ENCODE measurements at places on chromosomes 4 and X. TPM values are rescaled to one million over a fixed set of nuclear protein-coding genes. Genes with fewer than 3 reads are reported as not detected.

- no peak overlapping the region for H3K4me3 ChIP-seq
- H3K36me3 ChIP-seq = no peaks in the 10 kb centered on the region
- no peak for DNase-seq
- no peak overlapping the region for H3K27ac ChIP-seq
- H3K27me3 ChIP-seq = no peaks in the 10 kb centered on the region
Observed at GRCh38 chrX:140354431-140355120, 150.3 kb downstream of the SOX3 start.

GRCh38 chr4:48462363-48462762 is 20.8 kb upstream of the SLC10A4 start:
- H3K27me3 ChIP-seq = no peaks in the 10 kb centered on the region
- DNase-seq = no peak
- no peaks in the 10 kb centered on the region for H3K36me3 ChIP-seq
- no peaks in the 10 kb centered on the region for H3K4me1 ChIP-seq

The MOB1B gene
- total RNA-seq = 11.0 TPM

- no peak overlapping the region for H3K27ac ChIP-seq
- no peaks in the 10 kb centered on the region for H3K4me1 ChIP-seq
- DNase-seq = no peak
- H3K36me3 ChIP-seq = no peaks in the 10 kb centered on the region
Observed at GRCh38 chr4:41359422-41359775, 102.7 kb downstream of the UCHL1 start.

DNA sequence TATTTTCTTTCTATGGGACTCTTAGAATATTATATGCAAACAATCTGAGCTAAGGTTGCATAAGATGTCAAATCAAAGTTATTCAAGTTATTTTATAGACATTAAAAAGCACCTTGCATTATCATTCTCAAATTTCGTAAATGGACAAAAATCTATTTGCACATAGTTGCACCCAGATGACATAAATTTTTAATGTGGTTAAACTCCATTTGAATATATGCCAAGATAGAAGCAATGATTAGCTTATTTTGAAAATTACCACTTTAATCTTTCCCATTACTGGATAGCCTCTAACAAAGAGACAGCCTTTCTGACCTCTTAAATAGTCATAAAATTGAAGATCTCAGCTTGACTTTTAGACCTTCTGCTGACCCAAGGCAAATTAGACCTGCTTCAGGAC is 386.8 kb downstream of the RAPGEF2 start:
- H3K4me1 ChIP-seq = no peaks in the 10 kb centered on the region
- no peak overlapping the region for H3K27ac ChIP-seq
- DNase-seq = no peak
- no peaks in the 10 kb centered on the region for H3K27me3 ChIP-seq

DNA sequence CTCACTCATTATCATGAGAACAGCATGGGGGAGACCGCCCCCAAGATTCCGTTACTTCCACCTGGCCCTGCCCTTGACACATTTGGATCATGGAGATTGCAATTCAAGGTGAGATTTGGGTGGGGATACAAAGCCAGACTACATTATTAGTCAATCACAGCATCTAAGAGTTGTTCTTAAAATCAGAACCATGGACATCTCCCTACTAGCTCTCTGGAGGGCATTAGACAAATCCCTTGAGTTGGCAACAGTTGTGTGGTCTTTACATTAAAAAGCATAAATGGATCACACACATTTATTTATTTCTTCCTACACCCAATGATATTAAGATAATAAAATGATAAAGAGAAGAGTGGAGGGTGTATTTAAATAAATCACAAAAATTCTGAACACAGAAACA is 262.8 kb upstream of the VCX start:
- DNase-seq = no peak
- H3K27me3 ChIP-seq = no peaks in the 10 kb centered on the region
- H3K27ac ChIP-seq = no peak overlapping the region
- no peaks in the 10 kb centered on the region for H3K36me3 ChIP-seq
- H3K4me1 ChIP-seq = no peaks in the 10 kb centered on the region
- H3K4me3 ChIP-seq = no peak overlapping the region

- peak; percentile 77 for DNase-seq
- no peaks in the 10 kb centered on the region for H3K4me1 ChIP-seq
- no peaks in the 10 kb centered on the region for H3K36me3 ChIP-seq
- peak within 1 kb of the TSS; percentile 24 for H3K4me3 ChIP-seq
Observed at GRCh38 chrX:57286507-57287251, at the start of gene FAAH2. Gene FAAH2, plus strand, starts transcription at chrX:57286706. Its CDS starts 120 bp downstream, at chrX:57286826.

GRCh38 chrX:6693051-6693450 is 158.1 kb upstream of the VCX3A start:
- no peak overlapping the region for H3K27ac ChIP-seq
- H3K27me3 ChIP-seq = no peaks in the 10 kb centered on the region
- no peak for DNase-seq
- H3K36me3 ChIP-seq = no peaks in the 10 kb centered on the region
- H3K4me3 ChIP-seq = no peak overlapping the region

DNA sequence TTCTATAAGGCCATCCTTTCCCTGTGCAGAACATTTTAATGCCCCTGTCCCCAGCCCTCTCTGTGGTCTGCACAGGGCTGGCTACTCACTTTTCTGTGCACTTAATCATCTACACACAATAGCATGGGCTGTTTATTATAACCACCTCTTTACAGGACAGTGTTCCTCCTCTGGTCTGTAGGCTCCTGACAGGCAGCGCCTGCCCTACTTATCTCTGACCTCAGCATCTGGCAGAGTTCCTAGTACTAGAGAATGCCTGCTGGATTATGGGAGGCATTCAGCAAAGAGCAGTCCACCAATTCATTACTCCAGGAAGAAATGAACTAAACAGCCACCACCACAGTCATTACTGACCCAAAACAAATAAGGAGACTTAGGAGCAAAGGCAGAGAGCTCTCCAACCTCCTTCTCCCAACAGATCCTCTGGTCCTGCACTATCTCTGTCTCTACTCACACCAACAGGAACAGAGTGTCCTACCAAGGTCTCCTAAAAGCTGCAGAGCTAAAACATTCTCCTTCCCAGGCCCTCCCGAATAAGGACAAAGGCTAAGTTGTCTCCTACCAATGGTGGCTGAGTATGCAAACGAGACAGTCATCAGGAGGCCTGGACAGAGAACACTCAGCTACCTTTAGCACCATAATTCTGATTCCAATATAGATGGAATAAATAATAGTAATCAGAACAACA is 279.2 kb downstream of the QDPR start:
- no peaks in the 10 kb centered on the region for H3K4me1 ChIP-seq
- H3K36me3 ChIP-seq = no peaks in the 10 kb centered on the region
- H3K27ac ChIP-seq = no peak overlapping the region
- H3K4me3 ChIP-seq = no peak overlapping the region
- H3K27me3 ChIP-seq = no peaks in the 10 kb centered on the region

The SLC34A2 gene
- total RNA-seq = not detected

The CXorf49 gene
- not detected for total RNA-seq

DNA sequence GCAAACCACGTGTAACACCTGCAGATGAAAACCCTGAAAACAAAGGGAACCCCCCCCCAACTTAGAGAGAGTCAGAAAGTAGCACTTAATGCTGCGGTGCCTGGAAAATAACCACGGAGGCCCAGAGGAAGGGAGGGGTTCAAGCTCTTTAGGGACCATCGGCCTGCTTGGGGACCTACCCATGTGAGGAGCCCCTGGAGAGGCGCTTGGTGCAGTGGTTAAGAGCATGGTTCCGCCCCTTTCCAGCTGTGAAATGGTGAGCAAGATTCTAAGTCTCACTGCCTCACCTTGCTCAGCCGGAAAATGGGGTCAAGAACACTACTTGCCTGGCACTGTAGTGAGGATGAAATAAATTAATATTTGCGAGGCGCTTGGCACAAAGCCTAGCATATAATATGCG is 13.8 kb downstream of the SLC25A5 start:
- H3K27ac ChIP-seq = peak overlapping the region; percentile 75
- H3K36me3 ChIP-seq = no peaks in the 10 kb centered on the region
- H3K27me3 ChIP-seq = no peaks in the 10 kb centered on the region

DNA sequence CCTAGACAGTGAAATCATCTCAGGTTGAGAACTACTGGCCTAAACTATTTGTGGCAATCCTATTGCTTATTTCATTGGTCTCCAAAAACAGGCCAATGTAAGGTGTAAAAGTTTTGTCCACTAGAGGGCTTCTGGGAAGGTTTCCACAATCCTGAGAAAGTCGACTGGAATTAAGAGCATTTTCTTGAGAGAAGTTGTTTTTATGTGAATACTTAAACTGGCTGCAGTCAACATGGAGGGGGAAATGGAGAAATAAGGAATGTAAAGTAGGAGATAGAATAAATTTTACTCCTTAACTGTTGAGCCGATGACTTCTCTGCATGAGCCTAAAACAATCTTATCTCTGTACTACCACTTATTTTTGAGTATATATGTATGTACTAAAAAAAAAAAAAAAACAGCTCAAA is 11.0 kb upstream of the EIF4E start:
- DNase-seq = no peak
- no peak overlapping the region for H3K27ac ChIP-seq
- no peaks in the 10 kb centered on the region for H3K4me1 ChIP-seq
- H3K36me3 ChIP-seq = no peaks in the 10 kb centered on the region

DNA sequence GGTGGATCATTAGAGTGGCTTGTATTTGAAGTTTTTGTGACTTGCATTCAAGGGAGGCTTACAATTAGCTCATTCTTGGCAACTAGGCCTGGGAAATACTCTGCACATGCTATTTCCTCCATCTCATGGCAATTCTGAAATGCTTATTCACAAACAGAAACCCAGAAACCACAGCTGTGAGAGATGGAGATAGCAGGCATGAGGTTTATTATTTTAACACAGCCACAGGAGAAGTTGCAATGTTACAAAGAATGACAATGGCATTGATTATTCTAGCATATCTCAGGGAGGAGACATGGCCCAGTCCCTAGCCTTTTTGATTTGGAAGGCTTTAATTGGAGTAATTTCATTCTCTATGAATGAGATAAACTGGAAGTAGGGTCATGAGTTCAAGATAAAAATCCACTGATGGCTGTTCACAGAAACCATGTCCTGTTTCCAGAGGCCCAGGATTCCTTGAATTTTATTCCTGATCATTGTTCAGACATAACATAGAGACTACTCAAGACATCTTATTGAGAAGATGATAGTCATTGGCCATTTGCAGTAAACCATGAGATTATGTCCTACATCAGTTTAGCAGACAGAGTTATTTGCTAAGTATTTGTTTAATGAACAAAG is 123.9 kb downstream of the MID1 start:
- H3K4me1 ChIP-seq = no peaks in the 10 kb centered on the region
- no peak for DNase-seq
- no peaks in the 10 kb centered on the region for H3K36me3 ChIP-seq
- H3K27me3 ChIP-seq = no peaks in the 10 kb centered on the region

GRCh38 chr4:123748806-123749205 is 352.2 kb downstream of the SPRY1 start:
- no peaks in the 10 kb centered on the region for H3K4me1 ChIP-seq
- no peaks in the 10 kb centered on the region for H3K36me3 ChIP-seq
- DNase-seq = no peak
- no peaks in the 10 kb centered on the region for H3K27me3 ChIP-seq
- no peak overlapping the region for H3K4me3 ChIP-seq
- no peak overlapping the region for H3K27ac ChIP-seq

- H3K27ac ChIP-seq = no peak overlapping the region
- no peak overlapping the region for H3K4me3 ChIP-seq
- H3K4me1 ChIP-seq = no peaks in the 10 kb centered on the region
- H3K27me3 ChIP-seq = no peaks in the 10 kb centered on the region
- DNase-seq = no peak
Observed at GRCh38 chrX:31459361-31459760, 387.5 kb upstream of the FTHL17 start.

The CT45A3 gene
- total RNA-seq = not detected

DNA sequence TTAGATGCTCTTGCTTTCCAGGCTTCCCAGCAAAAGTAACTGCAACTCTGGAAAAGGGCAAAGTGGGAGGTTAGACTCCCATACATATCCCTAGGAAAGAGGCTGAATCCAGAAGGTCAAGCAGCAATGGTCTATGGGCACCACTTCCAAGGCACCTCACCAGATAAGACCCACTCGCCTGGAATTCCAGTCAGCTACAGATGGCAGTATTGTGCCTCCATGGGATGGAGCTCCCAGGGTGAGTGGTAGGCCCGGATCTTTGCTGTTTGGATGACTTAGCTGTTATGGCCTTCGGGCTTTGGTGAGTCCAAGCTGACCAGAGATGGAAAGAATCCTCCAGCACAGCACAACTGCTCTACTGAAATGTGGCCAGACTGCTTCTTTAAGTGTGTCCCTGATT is 688.0 kb downstream of the PCDH19 start:
- no peaks in the 10 kb centered on the region for H3K4me1 ChIP-seq
- H3K4me3 ChIP-seq = no peak overlapping the region
- no peak overlapping the region for H3K27ac ChIP-seq
- no peaks in the 10 kb centered on the region for H3K36me3 ChIP-seq

- H3K36me3 ChIP-seq = no peaks in the 10 kb centered on the region
- H3K27me3 ChIP-seq = peaks cover 3% of the 10 kb centered on the region
Observed at GRCh38 chrX:69123481-69123880, 41.8 kb downstream of the PJA1 start.

- no peaks in the 10 kb centered on the region for H3K4me1 ChIP-seq
- no peak for DNase-seq
- H3K4me3 ChIP-seq = no peak overlapping the region
- no peak overlapping the region for H3K27ac ChIP-seq
- H3K27me3 ChIP-seq = no peaks in the 10 kb centered on the region
Observed at GRCh38 chr4:75786938-75787337, 62.6 kb downstream of the USO1 start.

GRCh38 chr4:135065366-135065765 is 863.8 kb upstream of the PABPC4L start:
- no peak for DNase-seq
- H3K4me3 ChIP-seq = no peak overlapping the region
- H3K4me1 ChIP-seq = no peaks in the 10 kb centered on the region
- no peaks in the 10 kb centered on the region for H3K27me3 ChIP-seq
- no peak overlapping the region for H3K27ac ChIP-seq
- no peaks in the 10 kb centered on the region for H3K36me3 ChIP-seq

The HMGN5 gene
- 7.5 TPM for total RNA-seq

DNA sequence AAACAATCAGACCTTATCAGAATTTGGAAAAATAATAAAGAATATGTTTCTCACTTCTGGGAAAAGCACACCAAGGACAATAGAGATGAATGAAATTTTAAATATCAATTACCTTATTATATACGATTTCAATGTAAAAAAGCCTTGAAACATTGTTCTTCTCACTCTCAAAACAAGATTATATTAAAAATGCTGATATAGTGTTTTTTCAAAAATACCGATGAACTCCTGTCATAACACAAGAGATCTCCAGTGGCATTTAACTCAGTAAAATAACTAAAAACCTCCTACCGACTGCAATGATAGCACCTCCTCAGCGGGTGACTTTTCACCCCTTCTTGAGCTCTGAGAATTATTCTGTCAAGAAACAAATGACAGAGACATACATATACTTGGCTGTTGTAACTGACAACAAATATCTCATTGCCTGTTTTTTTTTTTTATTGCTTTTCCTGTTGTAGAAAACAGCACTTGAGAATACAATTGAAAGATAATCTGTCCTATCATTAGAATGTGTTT is 1237.3 kb downstream of the C4orf33 start:
- H3K4me1 ChIP-seq = no peaks in the 10 kb centered on the region
- no peaks in the 10 kb centered on the region for H3K36me3 ChIP-seq
- H3K27ac ChIP-seq = no peak overlapping the region
- H3K4me3 ChIP-seq = no peak overlapping the region

- no peak overlapping the region for H3K4me3 ChIP-seq
- no peaks in the 10 kb centered on the region for H3K36me3 ChIP-seq
- no peaks in the 10 kb centered on the region for H3K27me3 ChIP-seq
- no peaks in the 10 kb centered on the region for H3K4me1 ChIP-seq
- DNase-seq = no peak
Observed at GRCh38 chr4:178917756-178918155, 1475.5 kb upstream of the AGA start.

Measured in colonic mucosa (tissue), 4 donors.